Fibroblast of lung (primary cell): ENCODE measurements at places on chromosomes 6 and 20. TPM values are rescaled to one million over a fixed set of nuclear protein-coding genes. Genes with fewer than 3 reads are reported as not detected.

- no peak for DNase-seq
These were observed 622.4 kb upstream of the FLRT3 start for GRCh38 chr20:14959506-14960475.

Gene POLR1C
- total RNA-seq = 27.4 and 32.4 TPM in 2 replicates

Gene TGM3
- under 0.01 TPM in 1 of 2 replicates, not detected in the other for total RNA-seq

GRCh38 chr6:106520711-106521401 is 108.4 kb downstream of the RTN4IP1 start:
- no peak for DNase-seq

DNA sequence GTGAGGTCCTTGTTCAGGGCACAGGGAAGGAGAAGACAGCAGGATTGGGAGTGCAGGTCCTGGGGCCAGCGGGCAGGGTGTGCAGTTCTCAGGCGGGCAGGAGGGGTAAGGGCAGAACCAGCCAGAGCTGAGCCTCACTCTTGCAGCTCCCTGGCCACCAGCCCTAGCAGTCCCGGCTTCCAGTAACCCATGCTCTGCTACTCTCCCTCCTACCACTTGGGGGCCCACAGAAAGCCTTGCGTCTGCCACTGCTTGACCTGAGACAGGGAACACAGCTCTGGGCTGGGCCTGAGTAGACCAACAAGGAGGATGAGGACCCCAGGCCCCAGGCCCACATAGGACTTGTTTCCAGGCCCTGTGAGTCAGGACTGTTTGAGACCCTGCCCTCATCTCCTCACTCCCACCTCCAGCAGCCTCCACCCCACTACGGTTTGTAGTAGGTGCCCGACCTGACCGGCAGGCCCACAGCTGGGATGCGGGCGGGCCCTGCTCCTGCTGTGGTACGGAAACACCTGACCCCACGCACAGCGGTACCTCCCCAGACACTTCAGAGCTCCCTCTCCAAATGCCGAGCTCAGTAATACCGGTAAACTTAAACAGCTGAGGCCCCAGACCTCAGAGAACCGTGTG is 39.2 kb downstream of the KCNK5 start:
- no peak for DNase-seq

Gene FOXQ1
- total RNA-seq = 2.0 and 2.1 TPM in 2 replicates

DNA sequence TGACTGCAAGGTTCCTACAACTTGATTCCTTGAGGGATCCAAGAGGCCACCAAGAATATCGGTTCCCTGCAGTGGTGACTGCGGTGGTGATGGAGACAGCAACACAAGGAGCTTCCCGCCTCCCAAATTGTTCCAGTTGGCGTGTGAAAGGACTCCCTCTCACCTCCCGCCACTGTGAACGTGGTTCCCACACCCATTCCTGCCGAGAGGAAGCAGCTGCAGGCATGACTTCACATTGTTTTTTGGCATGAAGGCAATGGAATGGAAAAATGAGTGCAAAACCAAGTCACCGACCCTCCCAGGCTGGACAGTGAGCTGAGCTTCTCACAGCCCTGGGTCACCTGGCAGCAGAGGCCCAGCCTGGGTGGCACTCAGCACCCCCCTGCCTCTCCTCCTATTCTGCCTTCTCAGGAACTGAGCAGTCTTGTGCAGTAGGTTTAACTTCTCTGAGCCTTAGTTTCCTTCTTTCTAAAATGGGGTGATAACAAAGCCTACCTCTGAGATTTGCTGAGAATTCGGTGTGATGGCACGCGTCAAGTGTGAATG is 75.0 kb downstream of the CNKSR3 start:
- DNase-seq = no peak

GRCh38 chr6:163340201-163340887 is 74.2 kb upstream of the QKI start:
- DNase-seq = peak; percentile 51

Gene PBX2
- 23.6 and 35.0 TPM in 2 replicates for total RNA-seq

DNA sequence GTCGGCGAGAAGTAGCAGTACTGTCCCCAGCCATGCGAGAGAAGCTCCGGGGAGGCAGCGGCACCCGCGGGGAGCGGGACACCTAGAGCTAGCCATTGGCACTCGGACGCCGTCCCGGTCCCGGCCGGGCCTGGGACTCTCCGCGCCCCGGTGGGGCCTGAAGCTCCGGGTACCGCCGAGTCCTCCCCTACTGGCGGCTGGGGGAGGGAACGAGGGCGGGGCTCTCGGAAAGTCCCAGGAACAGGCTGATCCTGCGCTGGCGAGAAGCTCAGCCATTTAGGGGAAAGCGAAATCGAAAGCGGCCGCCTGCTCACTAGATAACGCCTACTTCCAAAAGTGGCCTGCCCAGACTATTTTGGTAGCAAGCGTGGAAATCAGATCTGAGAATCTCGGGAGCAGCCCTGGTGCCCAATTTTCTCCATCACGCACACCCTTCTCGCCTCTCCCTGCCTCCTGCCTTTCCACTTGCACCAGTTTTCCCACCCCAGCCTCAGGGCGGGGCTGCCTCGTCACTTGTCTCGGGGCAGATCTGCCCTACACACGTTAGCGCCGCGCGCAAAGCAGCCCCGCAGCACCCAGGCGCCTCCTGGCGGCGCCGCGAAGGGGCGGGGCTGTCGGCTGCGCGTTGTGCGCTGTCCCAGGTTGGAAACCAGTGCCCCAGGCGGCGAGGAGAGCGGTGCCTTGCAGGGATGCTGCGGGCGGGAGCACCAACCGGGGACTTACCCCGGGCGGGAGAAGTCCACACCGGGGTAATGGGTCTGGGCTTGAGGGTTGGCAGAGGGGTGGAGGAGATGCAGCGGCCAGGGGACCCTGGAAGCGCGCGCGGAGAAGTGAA is at the start of the genes PSMB9 and TAP1:
TSS of gene PSMB9 (plus strand) at position 652 of the 835 bp plus-strand sequence. CDS start at position 690, 38 bp downstream.
TSS of gene TAP1 (minus strand) at position 164 of the 835 bp plus-strand sequence. CDS start at position 96, 68 bp downstream.
- DNase-seq = peak; percentile 89

DNA sequence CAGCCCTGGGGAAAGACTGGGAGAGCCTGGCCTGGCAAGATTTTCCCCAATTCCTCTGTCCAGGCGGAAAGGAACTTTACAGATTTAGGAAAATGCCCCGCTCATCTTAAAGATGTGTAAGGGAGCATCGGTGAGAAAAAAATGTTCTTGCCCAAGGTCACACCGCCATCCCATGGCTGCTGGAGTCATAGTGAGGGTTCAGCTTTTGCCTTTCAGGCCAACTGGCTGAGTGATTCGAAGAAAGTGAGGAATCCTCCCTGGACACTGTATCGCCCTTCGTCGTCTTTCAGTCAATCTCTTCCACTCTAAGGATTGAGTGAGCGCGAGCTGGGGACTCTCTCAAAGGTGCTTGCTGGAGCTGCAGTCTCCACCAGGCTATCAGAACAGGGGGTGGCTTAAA is 1.4 kb downstream of the WFDC2 start:
- no peak for DNase-seq

DNA sequence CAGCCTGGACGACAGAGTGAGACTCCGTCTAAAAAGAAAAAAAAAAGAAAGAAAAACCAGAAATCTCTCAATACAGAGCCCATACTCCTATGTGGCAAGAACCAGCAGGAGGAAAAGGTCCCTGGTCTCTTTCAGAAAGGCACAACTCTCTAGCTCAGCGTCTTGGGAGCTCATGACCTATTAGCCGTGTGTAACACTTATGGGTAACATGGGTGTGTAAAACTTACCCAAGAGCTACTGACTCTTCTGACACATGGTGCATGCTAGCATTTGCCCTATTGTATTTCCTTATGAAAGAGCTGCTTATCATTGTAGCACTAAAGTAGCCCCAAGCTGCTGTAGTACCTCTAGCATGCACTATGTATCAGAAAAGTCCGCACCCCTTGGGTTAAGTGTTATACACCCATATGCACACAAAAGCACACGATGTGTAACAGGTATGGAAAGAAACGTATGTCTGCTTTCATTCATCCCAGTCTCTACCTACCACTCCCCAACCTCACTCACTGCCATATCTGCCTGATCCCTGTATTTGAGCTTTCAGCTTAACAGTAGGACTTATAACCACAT is 85.4 kb downstream of the ZMYND8 start:
- no peak for DNase-seq

DNA sequence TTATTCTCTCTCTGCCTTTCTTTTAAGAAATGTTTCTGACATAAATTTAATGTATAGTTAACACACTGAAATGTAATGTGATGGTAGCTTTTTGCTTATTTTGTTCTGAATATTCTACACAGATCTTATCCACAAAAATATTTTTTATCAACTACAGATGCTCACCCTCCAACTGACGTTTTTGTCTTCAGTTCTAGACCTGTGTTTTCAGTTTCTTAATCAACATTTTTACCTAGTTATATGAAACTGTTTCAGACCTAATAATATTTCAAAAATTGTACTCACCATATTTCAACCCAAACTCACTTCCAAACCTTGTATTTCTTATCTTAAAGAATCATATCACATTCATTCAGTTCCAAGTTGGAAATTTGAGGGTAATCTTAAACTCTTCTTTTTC is 452.8 kb downstream of the RFPL4B start:
- DNase-seq = no peak

DNA sequence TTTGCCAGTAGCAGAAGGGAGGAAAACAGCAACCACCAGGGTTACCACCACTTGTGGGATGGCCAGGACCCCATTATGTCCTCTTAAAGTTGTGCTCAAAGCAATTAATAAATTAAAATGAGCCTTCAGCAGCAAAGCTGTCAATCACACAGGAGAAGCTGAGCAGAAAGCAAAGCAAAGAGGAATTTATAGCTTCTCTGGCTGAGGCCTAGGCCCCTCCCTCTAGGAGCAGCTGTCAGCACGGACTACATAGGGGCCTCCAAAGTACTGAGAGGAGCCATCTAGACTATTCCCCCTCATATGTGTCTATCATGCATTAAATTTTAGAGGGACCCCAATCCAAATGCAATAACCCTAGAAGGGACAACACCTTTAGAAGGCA is 6.4 kb downstream of the CCND3 start:
- no peak for DNase-seq

GRCh38 chr20:18058661-18059467 is 1.1 kb upstream of the OVOL2 start:
- no peak for DNase-seq

DNA sequence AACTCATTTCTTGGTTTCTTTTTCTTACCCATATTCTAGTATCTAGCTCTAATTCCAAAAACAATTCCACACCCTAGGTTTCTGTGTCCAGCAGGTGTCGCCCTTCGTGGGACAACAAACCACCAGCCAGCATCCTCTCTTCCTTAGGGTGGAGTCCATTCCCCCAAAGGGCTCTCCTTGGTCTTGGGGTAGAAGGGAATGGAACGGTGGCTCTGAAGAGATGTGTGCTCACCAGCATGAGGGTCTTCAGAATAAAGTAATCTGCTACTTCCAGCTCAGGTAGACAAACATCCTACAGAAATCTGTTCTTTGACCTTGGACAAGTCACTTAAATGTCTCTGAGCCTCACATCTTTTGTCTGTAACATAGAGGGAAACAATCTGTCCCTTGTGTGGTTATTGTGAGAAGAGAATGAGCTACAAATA is 7.2 kb downstream of the HLA-DMB start:
- peak; percentile 82 for DNase-seq

DNA sequence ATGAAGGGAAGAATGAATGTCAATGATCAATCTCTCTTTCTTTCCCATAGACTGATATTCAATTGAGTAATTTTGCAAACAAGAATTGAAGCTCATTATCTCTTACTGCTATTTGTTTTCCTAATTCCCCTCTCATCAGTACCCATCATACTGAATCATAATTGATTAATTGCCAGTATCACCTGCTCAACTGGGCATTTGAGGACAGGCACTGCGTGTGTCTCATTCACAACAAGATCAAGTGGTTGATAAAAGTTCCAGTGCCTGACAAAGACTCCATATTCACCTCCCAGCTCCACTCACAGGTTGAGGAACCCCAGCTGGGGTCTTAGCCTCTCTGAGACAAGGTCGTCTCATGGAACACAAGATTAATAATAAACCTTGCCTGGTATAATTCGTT is 67.7 kb downstream of the BCAS1 start:
- DNase-seq = no peak

DNA sequence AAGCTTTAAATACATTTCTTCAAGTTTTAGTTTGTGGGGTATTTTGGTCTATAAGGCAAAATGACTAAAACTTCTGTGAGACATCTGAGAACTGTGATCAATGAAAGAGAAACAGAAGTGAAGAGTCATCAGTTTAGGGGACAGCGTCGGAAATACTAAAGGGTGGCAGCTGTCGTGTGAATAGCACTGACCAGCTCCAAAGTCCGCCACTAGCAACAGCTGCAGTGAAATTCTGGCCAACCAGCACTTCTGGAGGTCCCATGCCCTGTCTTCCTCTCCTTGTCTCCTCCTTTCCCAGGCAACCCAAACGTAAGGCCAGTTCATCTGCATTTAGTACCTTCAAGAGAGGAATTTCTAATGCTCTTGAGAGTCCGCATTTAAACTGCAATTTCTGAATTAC is 87.5 kb downstream of the DACT2 start:
- no peak for DNase-seq

GRCh38 chr20:45268531-45268930 is 14.2 kb upstream of the SLPI start:
- no peak for DNase-seq

GRCh38 chr6:47207261-47207660 is 102.4 kb downstream of the TNFRSF21 start:
- no peak for DNase-seq

Gene BYSL
- 13.7 and 14.9 TPM in 2 replicates for total RNA-seq

- DNase-seq = no peak
These were observed 573.8 kb downstream of the EPM2A start for GRCh38 chr6:145161501-145161900.

DNA sequence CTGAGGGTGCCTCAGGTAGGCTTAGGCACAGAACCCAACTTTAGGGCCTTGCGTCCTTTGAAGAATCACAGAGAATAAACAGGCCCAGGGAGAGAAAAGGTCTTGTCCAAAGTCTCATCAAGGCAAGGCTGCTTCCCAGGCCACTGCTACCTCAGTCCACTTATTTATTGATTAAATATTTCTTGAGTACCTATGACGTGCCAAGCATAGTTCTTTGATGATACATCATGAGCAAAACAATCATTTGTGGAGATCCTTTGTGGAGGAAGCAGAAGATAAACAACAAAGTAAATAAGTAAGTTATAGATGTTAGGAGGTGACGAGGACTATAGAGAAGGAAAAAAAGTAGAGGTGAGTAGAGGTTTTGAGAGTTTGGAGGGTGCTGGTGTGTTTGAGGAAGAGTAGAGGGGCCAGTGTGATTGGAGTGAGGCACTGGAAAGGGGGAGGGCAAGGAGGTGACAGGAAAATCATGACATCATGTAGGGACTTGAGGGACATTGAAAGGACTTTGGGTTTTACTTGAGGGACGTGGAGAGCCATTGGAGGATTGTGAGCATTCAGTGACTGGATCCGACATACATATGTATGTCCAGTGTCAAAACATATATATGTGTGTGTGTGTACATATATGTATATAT is 14.1 kb upstream of the CHMP4B start:
- DNase-seq = no peak

DNA sequence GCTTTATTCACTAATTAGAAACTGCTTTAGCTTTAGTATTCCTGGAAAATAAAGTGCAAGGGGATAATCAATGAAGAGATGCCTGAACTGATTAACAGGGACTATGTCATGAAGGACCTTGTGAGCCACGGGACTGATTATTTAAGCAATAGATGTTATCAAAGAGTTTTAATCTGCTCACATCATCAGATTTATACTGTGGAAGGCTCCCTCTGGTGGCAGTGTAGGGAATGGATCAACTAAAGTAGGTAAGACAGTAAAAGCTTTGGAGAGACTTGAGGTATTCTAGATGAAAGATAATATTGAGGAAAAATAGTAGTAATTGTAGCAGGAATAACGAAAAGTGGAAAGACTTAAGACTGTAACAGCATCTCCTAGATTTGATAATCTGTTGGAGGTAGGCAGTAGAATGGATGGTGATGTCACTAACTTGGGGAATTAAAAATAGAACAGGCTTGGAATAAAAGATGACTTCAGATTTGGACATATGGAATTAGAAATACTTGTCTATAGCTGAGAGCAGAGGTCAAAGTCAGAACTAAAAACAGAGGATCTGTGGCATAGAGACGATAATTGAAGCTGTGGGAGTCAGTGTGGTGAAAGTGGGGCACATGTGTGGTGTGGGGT is 80.3 kb upstream of the HTR1E start:
- DNase-seq = peak; percentile 40
